Mesenteric fat pad (tissue), 1 donor: ENCODE measurements at places on chromosomes 5 and 9. TPM values are rescaled to one million over a fixed set of nuclear protein-coding genes. Genes with fewer than 3 reads are reported as not detected.
A peak's percentile ranks its signal among the peaks of the same experiment; 100 is the strongest.

Gene MARCOL
- not detected for total RNA-seq

Gene PFN3
- total RNA-seq = not detected

Gene SLC6A7
- total RNA-seq = not detected

Gene GRXCR2
- not detected for total RNA-seq

Gene PDE6A
- not detected for total RNA-seq

DNA sequence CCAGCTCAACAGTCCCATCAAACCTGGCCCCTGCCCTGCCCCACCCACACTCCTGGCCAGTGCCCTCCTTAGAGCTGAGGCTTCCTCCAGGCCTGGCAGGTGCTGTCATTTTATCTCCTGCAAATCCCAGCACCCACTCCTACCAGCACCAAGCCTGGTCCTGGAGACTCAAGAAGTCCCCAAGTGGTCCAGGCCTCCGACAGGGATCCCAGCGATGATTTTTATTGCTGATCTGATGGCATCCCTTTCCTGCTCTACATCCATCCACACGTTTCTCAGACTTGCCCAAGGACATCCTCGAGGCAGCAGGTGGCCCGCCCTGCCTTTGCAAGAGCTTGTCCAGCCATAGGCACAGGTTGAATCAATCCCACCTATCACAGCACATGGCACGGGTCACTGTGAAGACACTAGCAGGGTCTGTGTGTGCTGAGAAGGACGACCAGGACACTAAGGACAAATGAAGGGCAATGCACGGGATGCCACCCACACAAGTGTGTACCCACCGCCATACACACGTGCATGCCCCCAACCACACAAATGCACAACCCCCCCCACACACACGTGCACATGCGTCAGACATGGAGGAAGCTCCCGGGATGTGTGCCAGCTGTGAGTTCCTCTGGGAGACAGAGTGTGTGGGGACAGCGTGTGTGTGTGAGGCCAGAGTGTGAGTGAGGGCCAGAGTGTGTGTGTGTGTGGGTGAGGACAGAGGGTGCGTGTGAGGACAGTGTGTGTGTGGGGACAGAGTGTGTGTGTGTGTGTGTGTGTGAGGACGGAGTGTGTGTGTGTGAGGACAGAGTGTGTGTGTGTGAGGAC lies 62.4 kb upstream of the UBAC1 start:
- DNase-seq = peak; percentile 89

DNA sequence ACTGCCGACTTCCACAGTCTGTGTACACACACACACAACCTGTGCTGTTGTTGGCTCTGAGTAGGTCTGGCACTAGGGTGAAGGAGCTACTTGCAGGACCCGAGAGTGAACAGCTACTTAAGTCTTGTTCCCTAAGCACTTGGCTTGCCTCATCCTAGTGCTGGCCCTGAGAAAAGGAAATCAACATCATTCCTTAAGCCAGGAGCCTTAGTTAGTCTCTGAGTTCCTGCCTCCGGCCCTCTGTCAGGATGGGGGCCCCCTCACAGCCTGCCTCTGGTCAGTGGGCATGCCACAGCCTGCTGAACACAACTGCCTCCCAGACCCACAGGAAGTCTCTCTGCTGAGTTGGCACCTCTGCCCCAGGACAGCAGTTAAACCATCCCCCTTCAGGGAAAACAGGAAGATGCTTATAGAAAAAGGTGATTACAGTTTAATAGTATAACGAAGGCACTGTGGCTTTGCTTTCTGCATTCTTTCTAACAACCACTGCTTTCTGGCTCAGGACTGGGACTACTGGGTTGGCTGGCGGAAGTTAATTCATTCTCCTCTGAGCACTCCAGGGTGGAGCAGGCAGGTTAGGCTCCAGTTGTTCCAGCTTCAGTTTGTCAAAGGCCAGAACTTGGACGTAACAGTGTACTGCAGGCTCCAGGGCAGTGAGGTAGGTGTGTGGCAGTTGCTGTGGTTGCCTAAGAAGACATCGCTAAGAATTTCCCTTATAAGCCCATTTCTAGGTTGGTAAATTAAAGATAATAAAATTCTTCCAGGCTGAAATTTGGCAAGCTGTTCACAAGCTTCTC lies 2.8 kb downstream of the MAMDC2 start:
- DNase-seq = no peak

- no peak for DNase-seq
Measured at GRCh38 chr5:152151940-152152339, 227.3 kb upstream of the GLRA1 start.

DNA sequence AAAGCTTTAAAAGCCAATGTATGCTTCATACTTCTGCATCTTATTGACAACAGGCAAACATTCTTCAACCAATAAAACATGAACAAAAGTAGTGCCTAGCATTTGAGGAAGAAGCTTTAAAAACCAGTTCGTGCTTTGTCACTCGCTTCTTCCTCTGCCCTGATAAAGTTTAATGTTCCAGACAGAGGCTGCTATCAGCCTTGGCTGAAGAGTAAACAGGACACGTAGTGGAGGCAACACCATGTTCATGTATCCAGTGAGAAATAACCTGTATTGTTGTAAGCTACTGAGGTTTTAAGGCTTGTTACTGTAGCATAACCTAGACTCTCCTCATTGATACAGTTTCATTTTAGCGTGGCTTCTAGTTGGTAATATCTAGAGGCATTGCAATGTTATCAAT lies 3.2 kb upstream of the FUBP3 start:
- no peak for DNase-seq

- DNase-seq = no peak
Measured at GRCh38 chr5:169114466-169115065, 186.4 kb downstream of the SLIT3 start.

GRCh38 chr5:130282049-130282448 lies 377.8 kb downstream of the CHSY3 start:
- no peak for DNase-seq

- DNase-seq = no peak
Measured at GRCh38 chr5:18465833-18466681, 831.8 kb downstream of the TAF11L14 start.

- DNase-seq = no peak
Measured at GRCh38 chr5:77277759-77278158, 67.3 kb downstream of the PDE8B start.
